ENCODE measurements at places on chromosomes 5 and 9.

- peak; percentile 41 for DNase-seq
These were observed 2.7 kb downstream of the LARP1 start for GRCh38 chr5:154757814-154758406.

GRCh38 chr5:78779262-78779661, 130.7 kb upstream of the LHFPL2 start:
- no peak for DNase-seq

DNA sequence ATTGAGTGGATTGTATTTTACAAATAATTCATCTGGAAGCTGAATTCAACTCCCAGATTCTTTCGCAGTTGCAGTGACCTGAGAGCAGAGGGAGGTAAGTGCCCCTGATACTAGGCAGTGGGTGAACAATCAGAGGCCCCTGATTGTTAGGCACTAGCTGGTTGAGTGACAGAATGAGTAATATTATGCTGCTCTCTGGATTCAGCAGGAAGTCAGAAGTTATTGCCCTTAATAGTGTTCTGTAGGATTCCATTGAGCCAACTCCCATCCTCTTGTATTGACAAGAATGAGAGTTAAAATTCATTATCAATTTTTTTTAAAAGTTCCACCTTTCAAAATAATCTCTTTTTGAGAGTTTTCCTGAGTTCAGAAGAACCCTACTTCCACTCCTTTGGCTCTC, 301.2 kb downstream of the DTWD2 start:
- DNase-seq: no peak

DNA sequence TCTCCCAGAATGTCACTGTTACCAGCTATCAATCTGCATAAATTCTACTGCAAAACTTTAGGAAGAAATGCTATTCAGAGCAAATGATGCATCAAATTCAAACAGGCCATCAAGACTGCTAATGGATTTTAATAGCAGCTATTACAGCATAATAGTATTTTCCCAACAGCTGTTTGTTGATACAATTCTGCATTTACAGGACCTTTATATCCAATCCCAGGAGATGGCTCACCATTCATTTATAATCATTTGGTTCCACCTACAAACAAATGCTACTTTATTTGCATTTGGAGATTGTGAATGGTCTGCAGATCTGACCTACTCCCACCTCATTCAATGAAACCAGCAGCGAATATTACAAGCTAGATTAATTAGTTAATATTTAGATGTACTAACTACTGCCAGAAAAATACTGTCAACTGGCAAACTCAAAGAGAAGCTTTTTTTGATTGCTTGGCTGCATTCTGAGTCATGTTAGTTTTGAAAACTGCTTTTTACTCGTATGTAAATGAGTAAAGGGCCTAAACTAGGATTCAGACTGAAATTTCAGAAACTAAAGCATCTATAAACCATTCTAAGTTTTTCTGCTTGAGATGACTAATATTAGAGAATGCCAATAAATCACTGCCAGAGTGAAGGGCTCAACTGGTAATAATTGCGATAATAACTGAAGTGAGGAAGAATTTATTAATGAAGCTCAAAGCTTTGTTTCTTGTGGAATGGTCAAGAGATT, 7.1 kb upstream of the PCA3 start:
- no peak for DNase-seq

GRCh38 chr5:60598424-60598823, 101.5 kb downstream of the DEPDC1B start:
- no peak for DNase-seq

- no peak for DNase-seq
These were observed 1.0 kb upstream of the NTMT1 start for GRCh38 chr9:129624947-129625346.

GRCh38 chr5:45057564-45057963, 248.8 kb downstream of the MRPS30 start:
- no peak for DNase-seq

DNA sequence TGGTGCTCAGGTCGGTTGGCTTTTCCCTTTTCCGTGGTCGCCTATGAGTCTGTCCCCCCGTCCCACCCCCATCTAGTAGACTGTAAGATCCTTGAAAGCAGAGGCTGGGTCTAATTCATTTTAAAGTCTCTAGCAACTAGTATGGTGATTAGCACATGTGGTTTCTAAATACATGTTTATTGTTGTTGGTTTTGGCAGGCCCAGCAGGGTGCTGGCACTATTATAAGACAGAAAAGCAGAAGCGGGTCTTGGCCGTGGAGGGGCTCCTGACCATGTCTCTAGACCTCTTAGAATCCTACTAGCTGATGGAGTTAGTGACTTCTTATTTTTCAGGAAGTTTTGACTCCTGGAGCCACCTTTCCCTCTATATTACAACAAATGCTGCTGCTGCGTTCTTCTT, 61.5 kb upstream of the TNFSF8 start:
- no peak for DNase-seq

- no peak for DNase-seq
These were observed 52.6 kb downstream of the SH3RF2 start for GRCh38 chr5:145988993-145989392.

All from activated CD4-positive, alpha-beta T cell treated with anti-CD3 and anti-CD28 coated beads, Interleukin-2, amount 50 U/mL, for 24 hours (primary cell).